ENCODE measurements at places on chromosomes 5 and 9. TPM values are rescaled to one million over a fixed set of nuclear protein-coding genes. Genes with fewer than 3 reads are reported as not detected.

Gene ROR2
- 65.1 TPM for total RNA-seq

Gene NMRK1
- total RNA-seq = 23.2 TPM

Gene CYSRT1
- total RNA-seq = 1.4 TPM

Gene LRRC19
- not detected for total RNA-seq

Gene LECT2
- total RNA-seq = not detected

Gene SOWAHA
- total RNA-seq = not detected

Gene CNTNAP3B
- 0.68 TPM for total RNA-seq

Gene PCA3
- not detected for total RNA-seq

Gene QRFP
- not detected for total RNA-seq

Gene SLCO6A1
- total RNA-seq = not detected

Gene HABP4
- total RNA-seq = 9.5 TPM

Gene MYOZ3
- 2.0 TPM for total RNA-seq

Gene RUFY1
- 35.3 TPM for total RNA-seq

Gene IL4
- not detected for total RNA-seq

Gene LCNL1
- not detected for total RNA-seq

Gene NIPAL4
- 0.93 TPM for total RNA-seq

Gene WDR38
- total RNA-seq = not detected

Gene CDX1
- total RNA-seq = not detected

Gene JAK2
- total RNA-seq = 7.9 TPM

Gene ADAMTS2
- total RNA-seq = 112 TPM

Gene SUSD3
- 2.1 TPM for total RNA-seq

Gene DAB2
- total RNA-seq = 166 TPM

Gene HAPLN1
- total RNA-seq = 0.34 TPM

Gene STPG3
- not detected for total RNA-seq

Gene HTR4
- total RNA-seq = 0.44 TPM

Gene PTGES
- 7.4 TPM for total RNA-seq

Gene ROPN1L
- total RNA-seq = not detected

Gene C1QTNF2
- not detected for total RNA-seq

Gene TEX48
- not detected for total RNA-seq

Gene BTNL3
- total RNA-seq = not detected
